ENCODE measurements at places on chromosomes 2 and 18.

DNA sequence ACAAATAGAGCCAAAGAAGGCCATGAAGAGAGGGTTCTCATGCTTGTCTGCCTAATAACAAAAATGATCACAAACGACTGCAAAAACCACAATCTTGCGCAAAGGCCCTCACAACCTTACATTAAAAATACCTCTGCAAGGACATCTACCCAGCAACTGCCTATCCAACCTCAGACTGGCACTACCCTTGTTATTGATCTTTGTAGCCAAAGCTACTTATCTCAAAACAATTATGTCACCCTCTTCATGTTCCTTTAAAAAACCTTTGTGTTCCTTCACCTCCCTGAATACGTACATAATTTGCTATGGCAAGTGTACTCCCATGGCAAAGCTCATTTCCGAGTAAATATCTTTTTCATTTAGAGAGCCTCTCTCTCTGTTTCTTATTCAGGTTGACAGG is 44.1 kb downstream of the TMEM163 start:
- no peak for DNase-seq

- DNase-seq: no peak
Observed at GRCh38 chr2:226059961-226060627, 660.6 kb downstream of the NYAP2 start.

GRCh38 chr18:76405681-76406356 is 89.2 kb downstream of the ZNF516 start:
- DNase-seq: peak; percentile 50

- no peak for DNase-seq
Observed at GRCh38 chr18:51603551-51603950, 406.1 kb upstream of the MEX3C start.

DNA sequence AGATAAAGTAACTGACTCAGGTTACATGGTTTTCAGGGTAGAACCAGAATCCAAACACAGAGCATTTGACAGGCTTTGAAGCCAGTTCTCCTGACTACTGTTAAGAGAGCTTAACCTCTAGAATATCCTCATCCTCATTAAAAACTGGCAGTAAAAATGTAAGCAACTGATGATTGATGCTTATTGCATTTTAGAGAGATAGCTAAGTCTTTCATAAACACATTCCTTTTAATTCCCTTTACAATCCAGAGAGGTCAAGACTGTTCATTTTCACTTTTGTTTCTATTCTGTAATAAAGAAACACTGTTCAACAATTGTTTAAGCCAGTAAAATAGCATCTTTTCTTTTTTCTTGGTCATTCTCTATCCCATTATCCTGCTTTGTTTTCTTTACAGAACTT is 53.9 kb upstream of the RAB27B start:
- no peak for DNase-seq

DNA sequence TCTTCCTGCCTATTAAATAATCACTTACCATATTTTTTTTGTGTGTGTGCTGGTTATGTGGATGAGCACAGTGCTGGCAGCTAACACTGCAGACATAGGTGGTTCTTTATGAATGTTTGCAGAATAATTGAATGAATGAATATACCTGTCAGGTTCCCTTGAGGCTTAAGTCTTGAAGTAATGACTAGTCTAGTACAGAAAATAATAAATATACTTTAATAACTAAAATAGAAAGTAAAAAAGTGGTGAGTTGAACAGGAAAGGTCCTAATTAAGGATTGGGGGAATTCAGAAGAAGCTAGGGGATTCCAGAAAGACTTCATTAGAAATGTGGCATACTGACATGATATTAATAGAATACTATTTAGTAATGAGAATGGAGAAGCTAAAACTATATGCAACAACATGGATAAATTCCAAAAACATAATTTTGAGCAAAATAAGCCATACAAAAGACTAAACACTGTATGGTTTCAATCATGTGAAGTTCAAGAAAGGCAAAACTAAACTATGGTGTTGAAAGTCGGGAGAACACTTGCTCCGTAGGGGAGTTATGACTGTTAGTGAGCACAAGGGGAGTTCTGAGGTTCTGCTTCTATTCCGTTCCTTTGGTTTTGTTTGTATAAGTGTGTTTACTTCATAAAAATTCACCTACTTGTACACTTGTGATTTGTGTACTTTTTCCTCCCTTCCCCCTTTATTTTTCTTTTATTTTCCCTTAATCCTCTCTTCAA is 464.6 kb downstream of the MTX2 start:
- DNase-seq: no peak

DNA sequence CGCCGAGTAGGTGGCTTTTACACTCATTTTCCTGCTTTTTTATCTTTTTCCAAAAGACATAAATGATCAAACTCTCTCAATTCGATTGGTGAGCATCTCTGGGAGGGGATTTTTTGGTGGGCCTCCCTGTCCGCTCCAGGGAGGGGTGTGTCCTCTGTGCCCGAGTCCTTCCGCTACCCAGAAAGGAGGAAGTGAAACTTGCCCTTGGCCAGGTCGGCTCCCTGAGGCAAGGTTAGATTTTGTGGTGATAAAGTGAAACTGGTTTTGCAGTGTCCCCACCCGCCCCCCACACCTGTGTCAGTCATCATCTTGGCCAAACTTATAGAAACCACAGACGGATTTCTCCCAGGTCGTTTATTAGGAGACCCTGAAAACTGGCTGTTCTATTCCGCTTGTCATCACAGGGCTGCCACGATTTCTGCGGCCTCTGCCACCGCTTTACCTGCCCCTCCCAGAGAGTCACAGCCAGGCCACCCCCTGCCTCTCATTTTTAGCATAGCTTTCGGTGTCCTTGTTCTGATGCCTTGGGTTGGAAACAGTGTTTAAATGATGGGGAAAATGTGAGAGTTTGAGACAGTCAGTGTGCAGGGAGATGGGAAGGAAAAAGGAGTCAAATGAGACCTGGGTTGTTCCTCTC is 93.6 kb downstream of the SH3BP4 start:
- no peak for DNase-seq

GRCh38 chr2:62705859-62706720 is 577 bp downstream of the EHBP1 start:
- DNase-seq: peak; percentile 32

DNA sequence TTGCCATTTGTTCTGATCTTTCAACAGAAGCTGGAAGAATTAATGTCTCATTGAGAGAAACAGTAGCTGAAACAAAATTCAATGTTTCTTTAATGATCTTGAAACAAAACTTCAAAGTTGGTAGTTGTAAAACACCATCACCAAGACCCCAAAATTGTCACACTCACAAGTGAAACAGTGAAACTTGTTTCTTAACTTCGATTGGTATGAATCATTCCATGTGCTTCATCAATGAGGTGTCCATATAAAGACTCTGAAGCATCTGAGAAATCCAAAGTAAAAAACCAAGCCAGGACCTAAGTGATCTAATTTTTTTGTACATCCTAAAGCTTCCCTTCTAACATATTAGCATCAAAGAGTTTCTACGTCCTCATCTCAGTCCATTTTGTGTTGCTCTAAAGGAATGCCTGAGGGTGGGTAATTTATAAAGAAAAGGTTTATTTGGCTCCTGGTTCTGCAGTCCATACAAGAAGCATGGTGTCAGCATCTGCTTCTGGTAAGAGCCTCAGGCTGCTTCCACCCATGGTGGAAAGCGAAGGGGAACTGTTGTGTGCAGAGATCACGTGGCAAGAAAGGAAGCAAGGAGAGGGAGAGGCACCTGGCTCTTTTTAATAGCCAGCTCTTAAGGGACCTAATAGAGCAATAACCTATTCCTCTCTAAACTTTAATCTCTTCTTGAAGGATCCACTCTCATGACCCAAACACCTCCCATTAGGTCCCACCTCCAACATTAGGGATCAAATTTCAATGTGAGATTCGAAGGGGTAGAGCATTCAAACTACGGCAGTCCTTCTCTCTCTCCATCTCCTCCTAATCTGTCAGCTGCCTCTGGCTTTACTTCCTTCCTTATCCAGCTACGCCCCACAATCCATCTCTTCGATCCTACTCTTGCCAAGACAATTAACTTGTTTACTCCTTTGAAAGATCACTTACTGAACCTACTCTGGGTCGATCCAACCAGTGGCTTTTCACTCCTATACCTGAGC is 20.7 kb upstream of the TLK1 start:
- no peak for DNase-seq

- no peak for DNase-seq
Observed at GRCh38 chr2:207676827-207677354, 34.5 kb upstream of the CCNYL1 start.

GRCh38 chr2:178420463-178420999 is 30.4 kb downstream of the PRKRA start:
- DNase-seq: no peak
